ENCODE measurements at places on chromosomes 12 and 14.

GRCh38 chr12:99983456-99984258 is 1.1 kb downstream of the ANKS1B start:
- DNase-seq: peak; percentile 28

DNA sequence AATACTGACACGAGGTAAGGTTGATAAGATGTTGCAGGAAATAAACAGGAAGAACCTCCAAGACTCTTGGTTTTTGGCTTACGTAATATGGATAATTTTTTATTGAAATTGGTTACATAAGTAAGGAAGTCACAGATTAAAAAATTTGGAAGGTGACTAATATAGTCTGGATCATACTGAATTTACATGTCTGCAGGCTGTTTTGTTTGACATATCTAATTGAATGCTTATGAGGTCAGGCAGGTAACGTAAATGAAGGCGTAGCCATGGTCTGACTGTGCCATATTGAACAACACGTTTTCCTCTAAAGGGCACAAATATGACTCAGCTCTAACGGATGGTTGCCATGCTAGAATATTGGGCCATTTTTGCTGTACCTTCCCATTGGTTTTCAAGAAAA is 648.1 kb upstream of the NOVA1 start:
- DNase-seq: no peak

- DNase-seq: no peak
Observed at GRCh38 chr12:76713130-76713529, 50.8 kb upstream of the ZDHHC17 start.

DNA sequence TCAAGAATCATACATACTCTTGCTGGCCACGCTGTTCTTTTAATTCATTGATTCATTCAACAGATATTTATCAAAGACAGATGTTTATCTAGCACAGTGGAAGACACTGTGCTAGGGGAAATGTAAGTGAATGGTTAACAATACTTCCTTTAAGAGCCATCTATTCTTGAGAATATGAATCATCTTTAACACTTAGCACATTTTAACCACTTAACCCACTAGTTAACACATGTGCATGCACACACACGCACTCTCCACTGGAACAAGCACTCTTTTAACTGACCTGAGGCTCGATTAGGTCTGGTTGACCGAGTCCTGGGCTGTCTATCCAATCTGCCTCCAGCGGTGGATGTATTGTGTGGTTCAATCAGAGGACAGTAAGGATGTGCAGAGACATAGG is 34.6 kb downstream of the LMNTD1 start:
- no peak for DNase-seq

DNA sequence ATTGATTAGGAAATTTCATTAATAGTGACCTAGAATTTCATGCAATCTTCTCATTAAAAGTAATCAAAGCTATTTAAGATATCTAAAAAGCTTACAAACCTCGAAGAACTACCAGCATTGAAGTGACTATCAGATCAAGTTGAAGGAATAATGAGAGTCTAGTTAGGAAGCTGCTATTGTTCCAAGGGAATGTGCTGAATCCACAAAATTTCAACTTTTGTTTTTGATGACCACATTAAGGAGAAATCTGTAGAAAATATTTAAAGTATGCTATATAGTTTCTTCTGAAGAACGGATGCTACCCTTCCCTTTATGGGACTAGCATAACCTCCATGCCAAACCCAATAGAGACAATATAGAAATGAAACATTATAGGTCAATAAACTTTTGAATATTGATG is 2.5 kb upstream of the CTSG start:
- no peak for DNase-seq

DNA sequence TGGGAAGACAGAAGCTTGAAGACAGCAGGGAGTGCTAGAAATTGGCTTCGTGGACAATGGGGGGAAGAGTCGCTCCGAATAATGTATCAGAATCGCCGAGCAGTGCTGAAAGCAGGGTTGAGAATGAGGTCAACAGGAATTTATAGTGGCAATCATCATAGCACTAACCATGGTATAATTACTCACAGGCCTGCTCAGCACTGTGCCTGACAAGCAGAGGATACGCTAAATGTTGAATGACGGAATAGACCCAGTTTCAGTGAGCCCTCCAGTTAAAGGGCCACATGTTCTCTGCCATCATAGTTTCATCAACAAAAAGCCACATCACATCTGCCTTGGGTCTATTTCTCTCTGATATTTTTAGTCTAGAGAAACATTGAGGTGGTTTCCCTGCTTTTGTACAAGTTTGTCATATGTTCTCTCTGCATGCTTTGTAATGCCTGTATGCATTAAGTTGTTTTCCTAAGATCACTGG is 130.3 kb upstream of the EGLN3 start:
- no peak for DNase-seq

- DNase-seq: no peak
Observed at GRCh38 chr14:95290021-95290420, 29.7 kb downstream of the CLMN start.

- no peak for DNase-seq
Observed at GRCh38 chr14:25622763-25623162, 572.8 kb upstream of the STXBP6 start.

DNA sequence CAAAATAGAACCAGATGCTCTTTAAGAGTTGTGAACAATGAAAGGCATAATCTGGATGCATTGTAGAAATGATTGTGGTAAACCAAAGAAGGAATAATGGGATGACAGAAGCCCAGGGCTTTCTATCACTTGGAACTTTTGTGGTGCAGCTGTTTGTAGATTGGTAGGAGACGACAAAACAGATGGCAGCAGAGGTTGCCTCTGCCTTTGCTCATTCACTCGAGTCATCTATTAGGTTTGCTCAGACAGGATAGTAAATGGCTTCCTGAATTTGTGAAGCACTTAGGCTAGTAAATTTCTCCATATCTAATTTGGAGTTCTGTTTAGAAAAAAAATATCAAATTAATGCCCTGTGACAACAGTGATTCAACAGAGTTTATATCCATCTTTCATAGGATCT is 78.4 kb downstream of the FGD4 start:
- no peak for DNase-seq

GRCh38 chr14:70268760-70269159 is 80.0 kb upstream of the SLC8A3 start:
- DNase-seq: no peak

DNA sequence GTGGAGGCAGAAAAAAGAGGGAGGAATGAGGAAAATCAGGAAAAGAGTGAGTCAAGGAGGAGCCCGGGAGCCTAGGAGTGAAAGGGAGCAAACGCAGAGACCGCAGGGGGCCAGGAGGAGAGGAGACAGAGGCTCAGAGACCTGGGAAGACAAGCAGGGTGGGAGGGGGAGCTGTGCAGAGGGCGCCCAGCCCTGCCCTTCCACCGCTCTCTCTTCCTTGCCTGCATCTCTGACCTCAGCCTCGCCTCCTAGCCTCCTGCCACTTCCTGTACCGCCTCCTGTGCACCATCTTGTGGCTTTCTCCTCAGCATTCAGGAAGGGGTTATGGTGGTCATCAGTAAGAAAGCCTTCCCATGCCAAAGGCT is 1.3 kb downstream of the CLSTN3 start:
- no peak for DNase-seq

Data from glutamatergic neuron (in vitro differentiated cells).